H4 (cell line): ENCODE measurements at places on chromosomes 1 and 21.

DNA sequence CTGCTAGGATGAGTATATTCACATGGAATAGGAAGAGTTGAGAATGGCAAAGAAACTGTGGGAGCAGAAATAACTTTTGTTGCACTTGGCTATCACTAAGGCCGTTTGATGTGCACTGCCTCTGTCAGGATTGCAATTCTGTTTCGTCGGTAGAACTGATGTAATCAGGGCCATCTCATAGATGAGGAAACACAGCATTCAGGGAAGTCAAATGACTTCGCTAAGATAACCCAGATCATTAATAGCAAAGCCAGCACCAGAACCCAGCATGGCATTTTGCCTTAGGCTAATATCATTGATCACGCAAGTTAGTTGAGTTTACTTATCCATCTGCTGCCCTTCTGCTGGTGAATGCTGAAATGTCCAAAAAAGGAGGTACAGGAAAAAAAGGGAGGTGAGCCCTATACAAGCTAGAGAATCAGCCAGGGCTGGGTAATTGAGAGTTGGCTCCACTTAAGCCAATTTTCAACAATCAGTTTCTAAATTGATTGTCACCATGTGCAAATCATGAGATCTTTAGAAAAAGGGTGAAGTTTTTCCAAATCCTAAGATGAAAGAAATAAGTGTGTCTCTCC, 7.6 kb downstream of the RASSF5 start:
- no peak for DNase-seq

- DNase-seq, result no peak
Observed at GRCh38 chr1:187009320-187009719, 180.6 kb downstream of the PLA2G4A start.

DNA sequence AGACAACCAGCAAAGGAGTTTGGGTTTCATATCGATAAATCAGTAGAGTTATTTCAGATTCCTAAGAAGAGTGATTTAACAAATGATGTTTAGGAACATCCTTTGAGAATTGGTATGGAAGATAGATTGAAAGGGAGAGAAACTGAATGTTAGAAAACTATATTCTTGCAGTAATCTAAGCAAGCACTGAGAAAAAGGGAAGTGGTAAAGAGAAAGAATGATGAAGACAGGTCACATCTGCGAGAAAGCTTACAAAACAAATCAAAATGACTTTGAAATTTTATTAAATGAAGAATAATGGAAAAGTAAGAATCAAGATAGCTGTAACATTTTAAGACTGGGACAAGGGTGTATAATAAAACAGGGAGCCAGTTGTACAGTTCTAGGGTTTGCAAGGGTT, 177.0 kb downstream of the HS2ST1 start:
- DNase-seq, result no peak

- DNase-seq, result no peak
Observed at GRCh38 chr1:198462365-198463019, 78.0 kb downstream of the ATP6V1G3 start.

GRCh38 chr1:245797592-245798348, 643.0 kb downstream of the KIF26B start:
- DNase-seq, result no peak

DNA sequence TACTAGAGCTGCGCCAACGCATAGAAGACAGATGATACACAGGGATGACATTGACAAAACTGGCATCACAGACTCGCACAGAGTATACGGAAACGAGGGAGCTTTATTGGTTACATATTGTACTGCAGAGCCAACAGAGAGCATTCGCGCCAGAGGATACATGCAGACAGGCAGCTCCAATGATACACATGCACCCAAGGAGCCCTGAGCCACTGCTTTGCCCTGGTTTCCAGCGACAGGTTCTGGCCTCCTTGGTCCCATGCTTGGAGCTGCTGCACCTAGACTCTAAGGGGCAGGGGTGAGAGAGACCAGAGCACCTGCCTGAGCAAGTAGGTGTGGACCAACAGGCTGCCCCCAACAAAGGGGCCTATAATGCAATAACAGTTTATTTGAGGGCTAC, 65.6 kb downstream of the KDM1A start:
- DNase-seq, result no peak

DNA sequence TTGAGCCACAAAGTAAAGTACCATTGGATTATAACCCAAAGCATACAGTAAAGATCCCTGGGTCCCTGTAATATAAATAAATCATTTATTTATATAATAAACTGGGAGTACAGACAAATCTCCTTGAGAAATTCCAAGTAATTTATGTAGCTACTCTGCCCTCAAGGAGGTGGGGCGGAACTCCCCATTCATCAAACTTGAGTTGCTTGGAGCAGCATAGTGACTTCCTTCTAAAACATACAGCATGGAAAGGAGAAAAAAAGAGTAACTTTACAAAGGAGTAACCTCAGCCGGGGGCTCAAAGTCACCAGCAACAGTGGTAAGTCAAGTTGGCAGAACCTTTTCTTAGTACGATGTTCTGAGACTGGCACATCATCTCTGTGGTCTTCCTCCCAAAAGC, 4.5 kb downstream of the LAPTM5 start:
- DNase-seq, result no peak
